ENCODE measurements at places on chromosomes 11 and 22.

- DNase-seq = peak; percentile 87
These were observed 8.8 kb upstream of the PLA2G3 start for GRCh38 chr22:31148953-31149627.

DNA sequence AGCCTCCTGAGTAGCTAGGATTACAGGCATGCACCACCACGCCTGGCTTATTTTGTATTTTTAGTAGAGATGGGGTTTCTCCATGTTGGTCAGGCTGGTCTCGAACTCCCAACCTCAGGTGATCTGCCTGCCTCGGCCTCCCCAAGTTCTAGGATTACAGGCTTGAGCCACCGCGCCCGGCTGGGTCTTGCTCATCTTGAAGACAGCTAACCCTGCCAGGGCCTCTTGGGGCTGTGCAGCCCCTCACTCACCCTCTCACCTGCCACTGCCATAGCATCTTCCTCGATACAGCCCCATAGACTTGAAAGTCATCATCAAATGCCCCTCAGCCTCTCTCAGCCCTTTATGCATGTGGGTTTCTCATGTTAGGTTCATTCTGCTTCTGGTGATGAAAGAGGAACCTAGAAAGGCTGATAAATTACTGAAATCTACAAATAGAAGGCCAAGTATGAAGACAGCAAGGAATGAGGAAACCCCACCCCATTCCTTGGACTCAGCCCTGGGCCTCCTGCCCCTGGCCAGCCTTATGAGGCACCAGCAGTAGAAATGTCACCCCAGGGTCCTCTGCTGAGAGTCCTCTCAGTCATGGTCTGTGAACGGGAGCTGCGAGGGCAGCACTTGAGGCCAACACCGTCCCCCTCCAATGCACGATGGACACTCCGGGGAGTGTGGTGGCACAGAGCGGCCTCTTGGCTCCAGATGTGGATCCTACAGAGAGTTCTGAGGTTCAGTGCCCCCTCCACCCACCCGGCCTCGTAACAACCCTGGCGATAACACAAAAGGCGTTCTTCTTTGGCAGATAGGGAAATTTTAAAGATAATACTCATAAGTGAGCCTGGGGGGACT, 24.8 kb downstream of the SCGB1A1 start:
- DNase-seq = no peak

- no peak for DNase-seq
These were observed 7.8 kb downstream of the PPP6R3 start for GRCh38 chr11:68468217-68468828.

DNA sequence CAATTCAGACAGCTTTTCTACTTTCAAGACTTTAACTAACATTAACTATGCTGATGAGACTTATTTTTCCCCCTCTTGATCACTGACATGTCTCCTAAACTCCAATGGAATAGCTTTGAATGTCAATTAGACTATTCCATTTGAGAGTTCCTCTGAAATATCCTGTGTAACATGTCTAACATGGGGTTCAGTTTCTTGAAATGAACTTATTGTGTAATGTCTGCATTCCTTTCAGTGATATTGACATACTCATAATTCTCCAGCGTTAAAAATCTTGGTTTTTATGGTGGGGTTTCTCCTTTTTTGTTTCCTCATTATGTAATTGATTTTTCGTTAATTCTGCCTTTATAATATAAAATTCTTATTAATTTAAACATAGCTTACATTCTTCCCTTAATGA, 37.7 kb upstream of the SPTBN2 start:
- DNase-seq = no peak

DNA sequence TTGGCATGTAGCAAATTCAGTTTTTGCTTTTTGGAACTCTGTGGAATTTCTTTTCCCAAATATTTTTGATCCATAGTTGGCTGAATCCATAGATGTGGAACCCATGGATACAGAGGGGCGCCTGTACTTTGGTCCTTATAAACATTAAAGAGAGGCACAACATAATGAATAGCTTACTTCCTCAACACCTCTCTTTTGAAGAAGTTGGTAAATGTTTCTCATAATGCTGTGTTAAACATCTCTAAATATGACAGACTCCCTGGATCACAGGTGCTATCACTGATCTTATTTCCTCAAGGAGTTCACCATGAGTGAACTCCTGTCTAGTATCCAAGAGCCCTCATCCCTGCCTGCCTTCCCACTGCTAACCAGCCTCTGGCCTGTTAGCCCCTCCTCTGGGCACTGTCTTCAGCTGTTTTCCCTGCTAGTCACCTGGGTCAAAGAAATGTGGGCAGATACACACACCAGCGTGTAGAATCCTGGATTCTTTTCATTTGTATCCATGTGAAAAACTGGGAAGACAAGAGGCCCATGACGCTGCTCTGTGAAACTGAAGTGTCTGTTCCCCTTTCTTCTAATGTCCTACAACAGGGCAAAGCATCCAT, 63.7 kb downstream of the HIRA start:
- DNase-seq = no peak

- DNase-seq = no peak
These were observed 11.6 kb downstream of the SMIM38 start for GRCh38 chr11:69167130-69167915.

- DNase-seq = no peak
These were observed 5.7 kb downstream of the DIXDC1 start for GRCh38 chr11:111942829-111943228.

DNA sequence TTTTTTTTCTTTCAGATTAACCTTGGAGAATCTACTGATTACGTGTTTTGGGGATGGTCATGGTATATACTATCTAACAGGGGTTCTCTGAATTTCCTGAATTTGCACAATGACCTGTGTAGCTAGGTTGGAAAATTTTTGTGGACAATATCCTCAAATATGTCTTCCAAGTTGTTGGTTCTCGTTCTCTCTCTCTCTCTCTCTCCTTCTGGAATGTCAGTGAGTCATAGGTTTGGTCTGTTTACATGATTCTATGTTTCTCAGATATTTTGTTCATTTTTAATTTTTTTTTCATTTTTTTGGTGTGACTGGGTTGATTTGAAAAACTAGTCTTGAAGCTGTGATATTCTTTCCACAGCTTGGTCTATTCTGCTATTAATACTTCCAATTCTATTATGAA, 604.0 kb upstream of the ANO3 start:
- no peak for DNase-seq

- no peak for DNase-seq
These were observed 97.8 kb downstream of the OSBP2 start for GRCh38 chr22:30792456-30792855.

DNA sequence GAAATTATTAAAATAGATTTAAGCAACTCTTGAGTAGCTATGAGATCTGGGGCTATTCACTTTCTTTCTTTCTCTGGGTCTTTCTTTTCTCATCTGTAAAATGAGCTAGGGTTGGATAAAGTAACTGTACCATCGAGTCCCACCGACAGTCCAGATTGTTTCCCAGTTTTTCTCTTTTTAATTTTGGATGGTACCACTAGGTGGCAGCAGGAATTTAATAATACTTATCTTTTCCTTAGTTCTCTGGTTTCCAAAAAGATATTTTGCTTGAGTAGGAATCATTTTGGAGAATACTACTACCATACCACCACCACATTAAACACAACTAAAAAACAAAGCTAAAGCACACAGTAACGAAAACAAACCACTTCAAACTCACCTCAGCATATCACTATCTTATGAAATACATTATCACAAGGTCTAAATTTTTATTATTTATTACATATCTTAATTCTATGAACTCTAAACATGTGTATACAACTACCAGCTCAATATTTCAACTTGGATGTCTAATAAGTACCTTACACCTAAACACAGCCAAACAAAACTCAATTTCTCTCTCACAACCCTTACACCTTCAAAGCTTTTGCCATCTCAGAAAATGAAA, 584.0 kb downstream of the KCNA4 start:
- peak; percentile 76 for DNase-seq

DNA sequence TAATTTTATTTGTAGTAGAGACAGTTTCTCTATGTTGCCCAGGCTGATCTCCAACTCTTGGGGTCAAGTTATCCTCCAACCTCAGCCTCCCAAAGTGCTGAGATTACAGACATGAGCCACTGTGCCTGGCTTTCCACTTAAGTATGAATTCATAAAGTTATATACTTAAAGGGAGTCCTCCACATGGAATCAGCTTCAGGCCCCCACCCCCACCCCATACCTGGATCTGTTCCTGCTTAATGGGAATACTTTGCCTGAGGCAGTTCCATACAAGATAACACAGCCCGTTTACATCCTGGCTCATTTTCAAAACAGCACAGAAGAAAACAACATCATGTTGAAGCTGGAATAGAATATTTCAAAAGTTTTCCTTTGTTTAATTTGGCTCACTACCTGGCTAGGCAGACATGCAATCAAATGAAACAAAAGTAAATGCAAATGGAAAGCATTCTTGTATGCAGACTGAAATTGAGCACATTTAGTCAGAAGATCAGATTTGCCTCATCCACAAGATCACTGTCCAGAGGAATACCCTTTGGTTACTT, 82.4 kb downstream of the FAT3 start:
- no peak for DNase-seq

DNA sequence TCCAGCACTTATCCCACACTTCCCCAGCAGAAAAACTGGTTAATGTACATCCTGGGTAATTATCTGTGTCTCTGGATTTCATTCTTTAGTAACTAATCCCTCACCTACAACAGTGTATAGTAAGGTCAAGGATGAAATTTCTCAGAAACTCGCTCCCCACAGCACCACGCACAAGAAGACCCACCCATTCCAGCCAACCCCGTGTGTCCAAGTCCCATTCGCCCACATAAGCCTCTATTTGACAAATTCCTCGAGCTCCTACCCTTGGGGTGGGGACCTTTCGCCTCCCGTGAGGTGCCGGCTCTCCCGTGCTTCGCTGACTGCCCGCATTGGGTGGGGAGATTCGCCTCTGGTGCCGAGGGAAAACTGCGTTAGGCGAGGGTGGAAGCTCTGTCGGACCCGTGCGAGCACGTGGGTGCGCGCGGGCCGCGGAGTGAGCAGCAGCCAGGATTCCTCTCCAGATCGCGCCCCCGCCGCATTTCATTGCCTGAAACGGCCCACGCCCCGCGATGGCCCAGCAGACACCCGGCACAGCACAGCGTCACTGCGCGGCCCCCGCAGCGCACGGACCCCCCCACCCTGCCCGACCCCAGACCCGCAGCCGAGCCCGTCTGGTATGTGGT, 866 bp downstream of the EXPH5 start:
- DNase-seq = peak; percentile 60

DNA sequence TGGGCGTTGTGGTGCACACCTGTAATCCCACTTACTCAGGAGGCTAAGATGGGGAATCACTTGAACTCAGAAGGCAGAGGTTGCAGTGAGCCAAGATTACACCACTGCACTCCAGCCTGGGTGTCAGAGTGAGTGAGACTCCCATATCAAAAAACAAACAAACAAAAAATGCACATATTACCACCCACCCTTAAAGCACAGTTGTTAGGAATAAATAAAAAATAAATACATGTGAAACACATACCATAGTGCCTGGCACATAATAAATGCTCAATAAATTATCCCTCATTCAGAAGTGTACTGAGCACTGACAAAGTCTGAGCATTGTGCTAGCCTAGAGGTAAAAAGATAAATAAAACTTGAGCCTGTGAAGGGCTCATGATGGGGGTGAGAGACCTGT, 9.0 kb upstream of the JAML start:
- no peak for DNase-seq

GRCh38 chr11:117356126-117356890, 28.7 kb downstream of the CEP164 start:
- no peak for DNase-seq

DNA sequence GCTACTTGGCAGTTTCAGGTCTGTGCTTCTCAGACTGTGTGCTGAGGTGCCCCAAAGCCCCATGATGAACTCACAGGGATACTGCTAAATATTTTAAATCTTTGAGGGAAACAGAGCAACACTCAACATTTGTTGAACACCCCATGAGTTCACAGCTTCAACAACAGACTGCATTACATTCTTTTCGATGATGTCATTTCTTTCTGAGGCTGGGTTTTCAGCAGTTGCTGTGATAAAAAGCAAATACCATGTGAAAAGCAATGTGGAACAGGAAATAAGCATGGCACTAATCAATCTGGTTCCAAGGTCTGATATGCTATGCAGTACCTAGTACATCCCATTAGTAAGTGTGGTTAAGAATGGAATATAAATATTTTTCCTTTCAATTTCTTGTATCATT, 82.7 kb downstream of the RPL27A start:
- DNase-seq = no peak

DNA sequence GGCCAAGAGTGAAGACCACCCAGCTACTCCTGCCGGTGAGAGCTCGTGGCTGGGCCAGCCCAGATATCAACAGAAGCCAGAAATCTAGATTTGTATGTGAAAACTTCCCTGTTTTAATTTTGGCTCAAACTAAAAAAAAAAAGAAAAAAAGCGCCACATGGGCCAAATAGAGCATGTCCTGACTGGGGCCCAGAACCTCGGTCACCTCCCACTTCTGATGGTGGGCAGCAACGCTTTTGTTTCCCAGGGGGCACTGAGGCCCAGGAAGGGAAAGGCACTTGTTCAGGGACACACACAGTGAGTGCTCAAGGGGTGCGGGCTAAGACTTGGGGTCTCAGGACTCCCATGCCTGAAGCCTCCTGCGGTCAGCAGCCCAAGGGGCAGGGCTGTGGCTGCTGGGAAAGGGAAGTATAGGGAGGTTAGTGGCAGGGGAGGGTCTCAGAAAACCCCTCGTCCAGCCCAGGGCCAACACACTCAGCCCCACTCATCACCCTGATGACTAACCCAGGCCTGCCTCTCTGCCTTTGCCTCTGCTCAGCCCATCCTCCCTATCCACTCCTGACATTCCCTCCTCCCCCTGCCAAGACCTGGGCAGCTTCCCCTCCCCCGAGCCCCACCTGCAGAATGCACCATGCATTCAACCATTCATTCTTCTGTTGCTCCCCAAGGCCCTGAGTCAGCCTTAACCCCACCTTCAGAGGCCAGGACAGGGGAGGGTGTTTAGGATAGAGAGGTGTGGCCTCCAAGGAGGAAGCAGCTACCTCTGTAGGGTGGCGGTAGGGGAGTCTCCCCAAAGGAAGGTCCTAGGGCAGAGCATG, 30.0 kb upstream of the TCF20 start:
- no peak for DNase-seq

- DNase-seq = no peak
These were observed 55.9 kb downstream of the RTN4R start for GRCh38 chr22:20211997-20212753.

DNA sequence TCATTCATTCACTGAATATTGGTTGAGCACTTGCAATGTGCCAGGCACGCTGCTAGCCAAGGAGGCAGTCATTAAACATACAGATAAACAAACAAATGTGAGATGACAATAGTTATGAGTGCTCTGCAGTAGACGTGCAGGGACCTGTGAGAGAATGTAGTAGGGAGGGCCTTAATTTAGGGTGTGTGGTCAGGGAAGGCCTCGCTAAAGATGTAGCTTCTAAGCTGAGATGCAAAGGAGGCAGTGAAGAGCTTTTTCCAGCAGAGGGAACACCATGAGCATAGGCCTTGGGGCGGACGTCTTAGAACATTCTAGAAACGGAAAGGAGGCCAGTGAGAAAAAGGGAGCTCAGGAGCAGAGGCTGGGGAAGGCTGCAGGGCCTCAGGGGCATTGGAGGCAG, 789 bp upstream of the NCF4 start:
- no peak for DNase-seq
